ENCODE measurements at places on chromosomes 7 and 10.

DNA sequence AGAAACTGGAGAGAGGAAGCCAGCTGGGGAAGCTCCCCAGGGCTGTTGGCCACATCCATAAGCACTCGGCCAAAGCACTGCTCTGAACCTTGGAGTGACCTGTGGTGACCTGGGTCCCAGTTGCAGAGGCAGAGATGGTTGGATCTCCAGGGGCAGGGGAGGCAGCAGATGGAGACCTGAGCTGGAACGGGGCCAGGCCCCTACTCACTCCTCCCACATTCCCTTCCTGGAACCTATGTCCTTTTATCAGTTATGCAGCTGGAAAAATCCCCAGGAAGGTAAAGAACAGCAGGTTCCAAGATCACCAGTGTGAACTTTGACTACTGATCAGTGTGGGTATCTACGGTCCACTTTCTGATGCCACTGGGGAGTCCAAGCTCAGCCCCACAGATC is 9.6 kb upstream of the PNLIPRP2 start:
- no peak for DNase-seq

DNA sequence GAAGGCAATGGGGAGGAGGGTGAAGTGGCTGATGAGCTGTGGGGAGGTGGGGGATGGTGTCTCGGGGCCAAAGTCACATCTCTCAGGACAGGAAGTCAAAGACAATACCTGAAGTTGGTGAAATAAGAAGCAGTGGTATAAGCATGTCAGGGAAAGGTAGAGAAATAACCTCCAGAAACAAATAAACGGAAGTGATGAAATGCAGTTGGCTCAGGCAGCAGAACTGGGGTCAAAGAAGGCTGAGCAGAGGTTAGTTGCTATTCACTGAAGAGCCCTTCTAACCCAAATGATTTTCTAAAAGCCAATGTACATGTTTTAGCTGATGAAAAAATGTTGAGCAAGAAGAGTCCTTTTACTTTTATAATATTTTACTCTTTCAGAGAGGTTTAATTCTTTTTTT is 78.6 kb upstream of the ADRB1 start:
- no peak for DNase-seq

- no peak for DNase-seq
Measured at GRCh38 chr10:2263561-2263960, 526.2 kb upstream of the ADARB2 start.

- peak; percentile 81 for DNase-seq
Measured at GRCh38 chr10:77641788-77642397, 4.3 kb upstream of the KCNMA1 start.

- no peak for DNase-seq
Measured at GRCh38 chr7:116492654-116493109, 6.9 kb upstream of the CAV2 start.

- no peak for DNase-seq
Measured at GRCh38 chr7:141974831-141975230, 1.3 kb upstream of the TAS2R38 start.

GRCh38 chr7:22406715-22407114 is 49.8 kb upstream of the RAPGEF5 start:
- DNase-seq = no peak

Measured in amniotic stem cell (primary cell).